Stimulated activated CD8-positive, alpha-beta memory T cell treated with anti-CD3 and anti-CD28 coated beads, Interleukin-7, amount 100 ng/mL, for 1 hour (primary cell): ENCODE measurements at places on chromosomes 13 and 19.

DNA sequence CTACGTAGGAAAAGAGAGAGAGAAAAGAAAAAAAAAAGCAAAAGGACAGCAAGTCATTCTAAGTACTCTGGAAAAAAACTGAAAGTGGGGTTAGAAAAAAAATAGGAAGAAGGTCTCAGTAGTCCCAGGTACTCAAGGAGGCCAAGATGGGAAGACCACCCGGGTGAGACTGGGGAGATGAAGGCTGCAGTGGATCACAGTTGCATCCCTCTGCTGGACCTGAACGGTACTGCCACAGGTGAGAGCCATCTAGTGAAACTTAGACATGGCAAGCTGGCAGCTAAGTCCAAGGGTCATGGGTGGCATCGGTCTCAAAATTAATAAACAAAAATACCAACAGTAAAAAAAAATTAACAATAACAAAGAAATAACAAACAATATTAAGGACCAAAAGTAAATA, 41.0 kb upstream of the ZNF91 start:
- DNase-seq = no peak

DNA sequence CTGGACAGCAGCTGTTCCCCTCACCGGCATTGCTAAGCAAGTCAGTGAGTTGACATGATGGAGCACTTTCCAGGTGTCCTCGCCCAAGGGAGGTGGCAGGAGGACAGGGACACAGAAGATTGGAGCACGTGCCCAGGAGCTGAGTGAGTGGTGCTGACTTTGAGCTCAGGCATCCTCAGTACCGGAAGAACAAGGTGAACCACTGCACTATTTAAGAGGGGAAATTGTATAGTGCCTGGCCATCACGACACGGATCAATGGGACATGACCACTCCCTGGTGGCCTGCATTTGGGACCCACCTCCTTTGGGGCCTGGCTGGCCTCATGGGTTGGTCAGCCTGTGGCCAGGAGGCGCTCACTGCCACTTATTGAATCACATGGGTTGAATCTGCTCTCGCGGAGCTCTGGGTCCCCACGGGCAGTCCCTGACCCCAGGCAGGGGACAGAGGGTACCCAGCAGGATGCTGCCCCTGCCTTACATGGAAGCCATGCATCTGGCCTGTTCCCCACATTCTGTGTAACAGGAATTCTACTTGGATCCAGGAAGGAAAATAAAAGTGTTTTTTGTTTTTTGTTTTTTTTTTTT, 206.9 kb upstream of the ZNF536 start:
- DNase-seq = no peak

DNA sequence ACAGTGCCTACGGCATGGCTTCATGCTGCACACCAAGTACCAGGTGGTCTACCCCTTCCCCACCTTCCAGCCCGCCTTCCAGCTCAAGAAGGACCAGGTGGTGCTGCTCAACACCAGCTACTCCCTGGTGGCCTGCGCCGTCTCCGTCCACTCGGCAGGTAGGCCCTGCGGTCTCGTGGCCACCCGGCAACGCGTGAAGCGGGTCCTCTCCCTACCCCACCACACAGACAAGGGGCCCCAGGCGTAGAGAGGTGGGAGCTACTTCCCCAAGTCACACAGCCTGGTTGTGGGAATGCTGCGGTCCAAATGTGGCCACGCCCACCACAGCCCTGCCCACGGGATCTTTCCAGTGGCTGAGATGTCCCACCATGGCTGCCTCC, 4.0 kb downstream of the DCAF15 start:
- no peak for DNase-seq

DNA sequence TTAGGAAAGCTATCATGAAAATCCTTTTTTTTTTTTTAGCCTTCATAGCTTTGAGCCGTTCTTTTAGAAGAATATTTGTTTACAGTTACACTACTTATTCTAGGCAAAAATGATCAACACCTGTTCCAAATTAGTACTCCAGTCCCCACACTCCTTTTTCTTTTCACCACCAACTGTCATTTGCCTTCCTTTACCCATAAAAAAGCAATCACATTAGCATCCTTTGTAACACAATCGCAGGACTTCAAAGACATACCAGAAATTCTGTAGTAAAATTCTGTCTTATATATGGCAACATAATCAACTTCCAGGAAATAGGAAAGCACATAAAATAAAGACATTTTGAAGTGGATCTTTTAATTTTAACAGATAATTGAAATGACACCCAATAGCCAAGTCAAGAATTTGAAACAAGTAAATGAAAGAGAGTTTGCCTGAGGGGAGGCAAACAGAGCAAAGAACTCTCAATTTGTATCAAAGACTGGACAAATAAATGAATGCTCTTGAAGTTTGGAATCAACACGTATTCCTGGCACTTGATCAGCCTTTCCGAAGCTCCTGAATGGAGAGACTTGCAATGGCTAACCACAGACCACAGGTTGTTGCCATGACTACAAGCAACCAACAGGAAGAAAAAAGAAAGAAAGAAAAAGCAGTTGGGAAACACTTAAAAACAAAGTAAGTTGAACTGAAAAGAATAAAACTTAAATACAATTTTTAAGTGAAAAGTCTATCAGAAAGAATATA, 206.8 kb downstream of the PCDH9 start:
- no peak for DNase-seq

DNA sequence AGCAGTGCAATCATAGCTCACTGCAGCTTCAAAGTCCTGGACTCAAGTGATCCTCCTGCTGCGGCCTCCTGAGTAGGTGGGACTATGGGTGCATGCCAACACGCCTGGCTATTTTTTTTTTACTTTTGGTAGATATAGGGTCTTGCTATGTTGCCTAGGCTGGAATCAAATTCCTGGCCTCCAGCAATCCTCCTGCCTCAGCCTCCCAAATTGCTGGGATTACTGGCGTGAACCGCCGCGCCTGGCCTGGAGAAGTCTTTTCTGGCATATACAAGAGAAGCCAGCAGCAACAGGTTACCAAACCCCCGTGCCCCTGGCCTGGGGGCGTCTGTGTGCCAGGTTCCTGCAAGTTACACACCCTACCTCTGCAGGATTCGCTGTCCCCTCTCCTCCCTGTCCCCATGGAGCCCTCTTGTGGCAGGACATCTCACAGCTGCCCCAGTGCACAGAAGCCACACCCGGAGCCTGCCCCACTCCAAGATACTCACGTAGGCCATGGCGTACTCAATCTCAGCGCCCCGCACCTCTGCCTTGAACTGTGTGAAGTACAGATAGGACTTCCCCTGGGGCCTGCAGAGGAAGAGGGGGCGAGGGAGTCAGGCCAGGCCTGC, 9.9 kb downstream of the MYDGF start:
- DNase-seq = no peak

- DNase-seq = no peak
These were observed 290.1 kb downstream of the DCLK1 start for GRCh38 chr13:35841060-35841521.

GRCh38 chr13:110103534-110103933, 203.4 kb downstream of the COL4A1 start:
- no peak for DNase-seq

DNA sequence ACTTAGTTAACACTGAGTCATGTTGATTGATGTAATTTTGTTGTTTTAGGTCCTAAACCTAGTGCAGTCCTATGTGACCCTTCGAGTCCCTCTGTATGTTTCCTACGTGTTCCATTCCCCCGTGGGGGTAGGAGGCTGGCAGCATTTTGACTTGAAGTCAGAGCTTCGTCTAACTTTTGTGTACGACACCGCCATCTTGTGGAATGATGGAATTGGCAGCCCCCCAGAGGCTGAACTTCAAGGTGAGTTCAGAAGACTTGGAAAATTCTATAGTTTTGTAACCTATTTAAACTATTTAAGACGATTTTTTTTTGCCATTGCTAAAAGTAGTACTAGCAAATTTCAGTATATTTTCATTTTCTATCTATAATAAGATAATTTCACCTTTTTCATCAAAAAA, 117.9 kb downstream of the STOML3 start:
- no peak for DNase-seq

DNA sequence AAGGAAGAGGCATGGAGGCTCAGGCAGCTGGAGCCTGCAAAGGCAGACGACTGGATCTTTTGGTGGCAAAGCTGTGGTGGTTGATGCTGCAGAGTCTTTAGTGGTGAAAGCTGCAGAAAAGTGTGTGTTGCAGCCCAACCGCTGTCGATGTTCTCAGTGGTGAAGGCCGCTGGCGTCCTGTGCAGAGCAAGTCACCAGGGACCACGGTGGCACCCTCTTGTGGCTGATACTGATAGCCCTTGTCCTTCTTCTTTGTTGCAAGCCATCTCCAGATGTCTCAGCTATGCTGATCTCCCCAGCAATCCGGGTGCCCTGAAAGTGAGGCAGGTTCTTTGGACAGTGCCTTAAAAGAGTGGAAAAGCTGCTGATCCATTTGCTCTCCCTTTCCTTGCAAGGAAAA, 610.9 kb upstream of the PCDH9 start:
- no peak for DNase-seq

DNA sequence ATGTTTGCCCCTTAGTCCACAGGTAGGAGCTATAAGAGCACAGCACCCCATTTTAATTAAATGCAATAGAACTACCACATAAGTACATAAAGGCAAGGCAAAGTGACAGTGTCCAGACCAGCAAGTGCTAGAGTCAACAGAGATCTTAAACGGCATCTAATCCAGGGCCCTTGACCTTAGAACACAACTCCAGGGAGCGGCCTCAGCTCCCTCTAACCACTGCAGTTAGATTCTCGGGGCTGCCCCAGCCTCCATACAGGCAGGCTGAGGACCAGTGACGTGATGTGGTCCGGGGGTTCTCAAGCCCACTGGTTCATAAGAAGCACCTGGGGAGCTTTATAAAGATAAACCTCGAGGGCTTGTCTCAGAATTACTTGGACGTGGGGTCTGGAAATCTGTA, 10.0 kb upstream of the ATP12A start:
- no peak for DNase-seq

DNA sequence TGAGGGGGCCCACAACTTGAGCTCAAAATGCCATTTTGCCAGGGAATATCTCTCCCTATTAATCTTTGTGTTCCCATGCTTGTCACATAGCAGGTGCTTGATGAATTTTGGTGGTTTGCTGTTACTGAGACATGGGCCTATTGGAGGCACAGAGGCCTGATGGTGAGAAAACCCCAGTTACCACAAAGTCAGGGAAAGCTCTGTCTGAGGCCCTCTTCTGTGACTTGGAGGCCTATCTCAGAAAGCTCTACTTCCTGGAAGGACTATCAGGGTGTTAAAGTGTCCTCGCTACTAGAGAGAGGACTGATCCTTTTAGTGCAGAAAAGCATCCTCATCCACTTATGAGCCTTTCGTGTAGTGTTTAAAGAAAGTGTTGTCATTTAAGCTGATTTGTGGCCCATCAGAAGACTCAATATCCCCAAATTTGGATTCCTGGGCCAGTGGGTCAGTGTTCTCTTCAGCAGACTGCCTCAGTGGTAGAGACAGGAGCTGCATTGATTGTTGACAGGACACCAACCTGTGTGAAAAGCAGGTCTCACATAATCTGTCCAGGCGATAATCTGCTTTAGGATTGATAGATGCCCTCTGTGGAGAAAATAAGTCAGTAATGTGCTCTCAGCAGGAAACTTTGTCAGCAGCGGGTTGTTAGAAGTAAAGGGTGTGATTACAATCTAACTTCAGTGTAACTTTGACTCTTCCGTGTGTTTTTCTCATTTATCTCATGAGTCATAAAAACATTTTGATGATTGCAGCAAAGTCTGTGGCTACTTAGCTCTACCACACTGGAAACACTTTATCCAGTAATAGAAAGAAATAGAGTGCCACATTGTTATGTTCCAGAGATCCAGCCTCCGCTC, 121.0 kb downstream of the AKAP11 start:
- DNase-seq = no peak

DNA sequence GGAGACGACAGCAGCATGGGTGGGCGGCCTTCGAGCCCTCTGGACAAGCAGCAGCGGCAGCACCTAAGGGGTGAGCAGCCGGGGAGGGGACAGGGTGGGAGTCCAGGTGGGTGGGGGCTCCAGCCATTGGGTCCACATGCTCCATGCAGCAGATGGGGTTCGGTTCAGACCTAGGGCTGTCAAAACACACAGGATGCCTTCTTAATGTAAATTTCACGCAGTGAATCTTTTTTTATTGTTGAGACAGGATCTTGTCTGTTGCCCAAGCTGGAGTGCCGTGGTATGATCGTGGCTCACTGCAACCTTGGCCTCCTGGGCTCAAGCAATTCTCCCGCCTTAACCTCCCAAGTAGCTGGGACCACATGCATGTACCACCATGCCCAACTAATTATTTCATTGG, 15.9 kb downstream of the PGLS start:
- no peak for DNase-seq

DNA sequence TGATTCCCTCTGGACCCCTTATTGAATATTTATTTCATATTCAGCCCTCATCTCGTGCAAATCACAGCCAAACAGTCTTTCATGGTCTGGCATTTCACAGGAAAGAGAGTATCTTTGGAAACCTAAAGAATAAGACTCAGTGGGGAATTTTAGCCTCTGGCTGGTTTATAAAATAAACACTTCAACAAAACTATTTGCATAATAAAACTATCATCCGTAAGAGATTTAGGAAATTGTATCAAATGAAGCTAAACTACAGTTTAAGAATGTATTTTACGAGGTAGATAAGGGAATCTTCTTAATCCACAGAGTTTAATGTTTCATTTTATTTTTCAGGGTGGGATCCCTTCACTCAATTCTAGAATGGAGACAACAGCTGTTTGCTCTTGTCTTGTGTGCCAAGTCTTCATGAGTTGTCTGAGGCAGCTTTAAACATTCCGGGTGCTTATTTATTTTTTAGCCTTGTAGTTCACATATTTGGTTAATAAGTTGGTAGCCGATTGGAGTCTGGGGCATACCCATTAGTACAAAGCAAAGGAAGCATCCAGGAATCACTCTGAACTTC, 634.4 kb upstream of the KLF12 start:
- DNase-seq = no peak

- no peak for DNase-seq
These were observed 16.2 kb upstream of the EBI3 start for GRCh38 chr19:4213116-4213515.

- no peak for DNase-seq
These were observed 57.7 kb downstream of the ING1 start for GRCh38 chr13:110771194-110771593.

DNA sequence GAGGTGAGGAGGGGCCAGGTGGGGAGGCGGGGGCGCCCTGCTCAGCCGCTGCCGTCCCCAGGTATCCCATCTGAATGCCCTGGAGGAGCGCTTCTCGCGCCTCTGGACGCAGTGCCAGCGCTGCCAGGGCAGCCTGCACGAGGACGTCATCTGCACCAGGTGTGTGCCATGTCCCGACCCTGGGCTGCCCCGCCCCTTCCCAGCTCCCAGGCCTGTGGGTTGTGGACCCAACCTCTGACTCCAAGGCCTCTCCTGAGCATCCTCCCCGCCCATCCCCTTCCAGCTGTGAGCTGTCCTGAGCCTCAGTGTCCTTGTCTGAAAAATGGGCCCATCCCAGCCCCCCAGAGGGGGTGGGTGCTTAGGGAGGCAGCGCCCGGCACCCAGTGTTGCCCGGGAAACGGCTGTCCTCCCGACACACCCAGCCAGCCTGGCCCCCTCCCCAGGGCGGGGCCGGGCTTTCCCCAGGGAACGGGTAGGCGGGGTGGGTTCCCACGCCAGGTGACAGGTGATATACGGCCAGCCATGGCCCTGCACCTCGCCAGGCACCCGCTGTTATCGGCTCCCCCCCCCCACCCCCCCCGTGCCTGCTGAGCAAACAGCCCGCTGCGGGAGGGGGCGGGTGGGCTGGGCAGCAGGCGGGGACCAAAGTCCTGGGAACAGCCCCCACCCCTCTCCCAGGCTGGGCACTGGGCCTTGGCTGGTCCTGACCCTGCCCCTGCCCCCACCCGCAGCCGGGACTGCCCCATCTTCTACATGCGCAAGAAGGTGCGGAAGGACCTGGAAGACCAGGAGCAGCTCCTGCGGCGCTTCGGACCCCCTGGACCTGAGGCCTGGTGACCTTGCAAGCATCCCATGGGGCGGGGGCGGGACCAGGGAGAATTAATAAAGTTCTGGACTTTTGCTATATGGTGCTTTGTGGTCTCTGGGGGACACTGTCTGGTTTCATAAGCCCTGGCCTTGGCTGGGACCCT, 1.3 kb upstream of the SPIB start:
- no peak for DNase-seq
